ENCODE measurements at places on chromosomes 6 and 20.

DNA sequence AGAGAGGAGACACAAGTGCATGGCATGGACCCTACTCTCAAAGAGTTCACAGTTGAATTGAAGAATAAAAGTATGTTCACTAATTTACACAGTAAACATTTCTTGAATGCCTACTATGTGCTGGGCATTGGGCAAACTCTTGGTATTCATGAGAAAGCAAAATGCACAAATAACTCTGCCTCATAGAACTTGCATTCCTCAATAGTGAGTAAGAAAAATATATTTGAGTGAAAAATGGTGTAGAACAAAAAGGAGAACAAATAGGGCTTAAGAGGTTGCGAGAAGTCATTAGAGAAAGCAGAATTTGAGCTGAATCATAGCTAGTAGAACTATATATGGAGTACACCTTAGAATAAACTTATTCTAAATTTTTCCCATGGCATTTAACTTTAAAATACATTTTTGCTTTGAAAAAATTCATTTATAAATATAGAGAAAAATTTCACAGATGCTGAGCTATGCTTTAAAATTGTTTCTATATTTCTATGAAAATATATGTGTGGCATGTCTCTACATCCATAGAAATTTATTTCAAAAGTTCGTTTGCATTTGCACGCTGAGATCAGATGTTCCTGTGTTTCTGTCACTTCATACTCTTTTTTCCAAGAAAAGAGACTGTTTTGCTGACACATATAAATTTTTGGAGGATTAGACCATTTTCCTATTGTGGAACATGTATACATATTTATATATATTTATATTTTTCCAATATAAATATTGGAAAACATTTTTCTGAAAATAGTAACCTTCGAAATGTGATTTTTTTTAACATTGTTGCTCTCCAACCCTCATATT lies 236.1 kb downstream of the KCNQ5 start:
- DNase-seq = no peak

- DNase-seq = no peak
These were observed 87.5 kb downstream of the CRYBG1 start for GRCh38 chr6:106448000-106448426.

DNA sequence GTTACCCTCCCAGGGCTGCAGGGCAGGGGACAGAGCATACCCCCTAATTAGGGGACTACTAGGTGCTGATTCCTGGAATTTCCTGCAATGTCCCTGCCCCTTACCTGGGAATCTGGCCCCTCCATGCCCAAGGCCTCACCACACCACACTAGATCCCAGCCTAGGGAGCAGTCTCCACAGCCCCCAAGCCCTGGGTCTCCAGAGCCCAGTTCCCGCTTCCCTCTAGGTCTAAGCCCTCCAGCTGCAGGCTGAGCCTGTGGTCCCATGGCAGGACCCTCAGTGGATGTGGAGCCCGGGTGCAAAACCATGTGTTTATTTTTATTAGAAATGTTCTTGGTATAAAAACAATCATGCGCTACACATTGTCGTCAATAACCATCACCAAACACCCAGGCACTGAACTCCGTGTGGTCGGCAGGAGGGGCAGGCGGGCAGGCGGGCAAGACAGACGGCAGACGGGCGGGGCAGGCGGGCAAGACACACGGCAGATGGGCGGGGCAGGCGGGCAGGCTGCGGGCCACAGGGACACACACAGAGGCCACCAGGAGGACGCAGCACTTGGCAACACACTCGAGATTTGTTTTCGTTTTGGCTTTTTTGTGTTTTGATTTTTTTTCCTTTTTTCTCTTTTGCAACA lies 124.2 kb downstream of the GRM4 start:
- no peak for DNase-seq

GRCh38 chr20:58852543-58853271 lies at the start of gene GNAS:
Gene GNAS, plus strand, starts transcription at chr20:58852716.
- peak; percentile 87 for DNase-seq

DNA sequence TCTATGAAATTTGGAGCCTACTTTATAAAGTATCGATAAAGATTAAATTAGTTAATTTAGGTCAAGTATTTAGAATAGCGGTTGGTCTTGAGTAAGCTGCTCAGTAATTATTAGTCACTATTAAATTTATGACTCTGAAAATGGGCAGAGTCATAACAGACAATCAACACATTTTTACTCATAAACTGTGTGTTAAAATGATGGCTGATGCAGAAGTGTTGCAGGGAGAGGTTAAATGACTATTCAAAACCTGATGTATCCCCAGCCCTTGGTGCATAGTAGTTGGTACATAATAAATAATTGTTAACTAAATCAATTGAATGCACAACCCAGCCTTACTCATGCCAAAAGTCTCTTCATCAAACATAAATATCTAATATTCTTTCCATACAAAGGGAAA lies 30.6 kb downstream of the HIVEP2 start:
- DNase-seq = no peak

GRCh38 chr6:131258010-131258652 lies 122.9 kb downstream of the AKAP7 start:
- DNase-seq = no peak

- DNase-seq = no peak
These were observed at the start of gene TFAP2A for GRCh38 chr6:10414756-10415616. Gene TFAP2A, minus strand, starts transcription at chr6:10415074. Its CDS starts 83 bp downstream, at chr6:10414991.

- no peak for DNase-seq
These were observed 106.4 kb upstream of the PTPN1 start for GRCh38 chr20:50403565-50404418.

- no peak for DNase-seq
These were observed 116.6 kb downstream of the MRPL14 start for GRCh38 chr6:44010411-44011349.

DNA sequence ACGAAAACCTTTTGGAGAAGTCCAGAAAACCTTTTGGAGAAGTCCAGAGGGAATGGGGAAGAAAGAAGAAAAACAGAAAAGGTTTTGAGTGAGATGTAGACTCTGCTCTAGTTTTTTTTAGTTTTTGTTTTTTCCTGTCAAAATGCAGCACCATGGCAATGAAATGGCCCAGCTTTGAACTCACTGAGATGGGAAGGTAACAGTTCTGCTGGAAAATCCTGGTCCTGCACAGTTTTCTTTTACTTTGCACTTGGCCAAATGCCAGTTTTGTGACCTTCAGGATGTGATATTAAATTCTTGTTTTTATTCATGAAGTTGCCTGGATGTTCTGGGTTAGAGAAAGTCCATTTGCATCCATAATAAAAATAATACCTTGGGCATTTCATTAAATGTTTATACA lies 145.7 kb downstream of the CFAP61 start:
- DNase-seq = no peak

DNA sequence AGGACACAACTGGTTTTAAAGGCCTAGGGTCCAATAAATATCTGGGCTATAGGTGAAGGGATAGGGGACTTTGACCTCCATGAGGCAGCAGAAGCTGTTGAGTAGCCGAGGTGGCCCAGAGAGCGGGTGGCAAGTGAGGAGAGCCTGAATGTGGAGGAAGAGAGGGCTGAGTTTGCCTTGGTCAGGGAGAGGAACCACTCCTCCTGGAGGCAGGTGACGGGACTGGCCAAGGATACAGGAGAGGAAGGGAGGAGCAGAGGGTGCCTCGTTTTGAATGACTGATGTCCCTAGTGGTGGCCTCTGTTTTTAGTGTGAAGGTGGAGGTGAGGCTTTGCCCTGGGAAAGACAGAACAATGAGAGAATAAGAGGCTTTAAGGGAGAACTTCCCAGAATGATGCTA lies 19.1 kb upstream of the AAR2 start:
- DNase-seq = peak; percentile 69

DNA sequence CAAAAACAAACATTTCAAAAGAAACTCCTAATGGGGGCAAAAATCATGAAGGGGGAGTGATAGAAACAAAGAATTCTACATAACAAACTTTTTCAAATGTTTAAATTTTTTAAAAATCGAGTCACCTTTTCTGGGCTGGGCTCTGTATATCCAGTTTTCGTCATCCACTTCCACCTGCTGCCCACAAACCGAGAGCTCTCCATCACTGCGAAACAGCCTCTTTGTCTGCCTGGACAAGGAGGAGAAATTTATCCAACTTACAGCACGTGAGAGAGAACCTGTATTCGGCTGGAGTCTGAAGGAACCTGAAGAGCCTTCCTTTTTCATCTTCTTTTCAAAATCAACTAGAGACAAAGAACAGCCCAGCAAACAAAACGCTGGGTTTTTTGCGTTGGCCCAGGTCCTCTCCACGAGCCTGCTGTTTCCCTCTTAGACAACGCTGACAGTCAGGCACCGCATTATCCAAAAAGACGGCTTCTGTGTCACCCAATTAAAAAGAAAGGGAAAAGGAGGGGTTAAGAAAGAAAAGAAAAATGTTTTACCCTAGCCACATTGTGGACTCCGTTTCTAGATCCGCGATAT lies 72.4 kb upstream of the NHSL1 start:
- no peak for DNase-seq

GRCh38 chr20:14488756-14489479 lies 151.5 kb upstream of the FLRT3 start:
- DNase-seq = no peak

GRCh38 chr20:35273449-35274171 lies 4.3 kb downstream of the MMP24OS start:
- no peak for DNase-seq

DNA sequence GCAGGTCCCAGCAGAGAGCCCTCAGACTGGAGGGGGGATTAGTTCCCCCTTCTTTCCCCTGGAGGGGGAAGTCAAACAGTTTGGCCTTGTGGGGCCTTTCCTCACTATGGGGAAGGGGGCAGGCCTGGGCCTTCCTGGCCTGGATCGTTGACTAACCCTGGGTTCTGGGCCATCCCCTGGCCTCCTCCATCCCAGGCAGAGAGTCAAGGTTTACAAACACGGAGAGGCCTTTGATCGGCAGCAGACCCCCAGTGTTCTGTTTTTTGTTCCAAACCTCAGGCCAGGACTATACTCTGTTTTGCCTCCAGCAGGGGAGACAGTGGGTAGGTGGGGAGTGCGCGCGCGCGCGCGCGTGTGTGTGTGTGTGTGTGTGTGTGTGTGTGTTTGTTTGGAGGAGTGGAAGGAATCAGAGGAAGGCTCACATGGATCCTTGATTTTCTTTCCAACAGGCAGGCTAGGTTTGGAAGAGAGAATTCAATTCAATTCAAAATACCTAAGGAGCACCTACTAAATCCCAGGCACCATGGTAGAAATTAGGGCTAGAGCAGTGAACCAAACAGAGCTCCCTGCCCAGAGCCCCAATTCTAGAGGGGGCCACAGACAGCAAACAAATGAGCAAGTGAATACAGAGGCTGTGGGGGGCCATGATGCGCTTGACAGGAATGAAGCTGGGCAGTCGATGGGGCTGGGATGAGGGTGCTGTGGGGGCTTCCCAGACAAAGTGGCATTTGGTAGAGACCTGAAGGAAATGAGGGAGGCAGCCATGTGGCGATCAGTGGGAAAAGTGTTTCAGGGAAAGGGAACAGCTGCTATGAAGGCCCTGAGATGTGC lies 14.8 kb downstream of the TP53RK start:
- no peak for DNase-seq

DNA sequence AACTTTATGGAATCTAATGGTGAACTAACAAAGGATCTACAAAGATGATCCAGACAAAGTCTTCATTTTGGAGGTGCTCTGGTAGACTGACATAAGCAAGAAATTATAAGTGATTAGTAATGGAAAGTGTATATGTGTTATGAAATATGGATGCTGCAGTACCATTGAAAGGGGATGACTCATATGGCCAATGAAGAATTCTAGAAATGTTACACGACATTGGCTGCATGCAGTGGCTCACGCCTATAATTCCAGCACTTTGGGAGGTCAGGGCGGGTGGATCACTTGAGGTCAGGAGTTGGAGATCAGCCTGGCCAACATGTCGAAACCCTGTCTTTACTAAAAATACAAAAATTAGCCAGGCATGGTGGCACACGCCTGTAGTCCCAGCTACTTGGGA lies 23.5 kb downstream of the CFAP206 start:
- no peak for DNase-seq

DNA sequence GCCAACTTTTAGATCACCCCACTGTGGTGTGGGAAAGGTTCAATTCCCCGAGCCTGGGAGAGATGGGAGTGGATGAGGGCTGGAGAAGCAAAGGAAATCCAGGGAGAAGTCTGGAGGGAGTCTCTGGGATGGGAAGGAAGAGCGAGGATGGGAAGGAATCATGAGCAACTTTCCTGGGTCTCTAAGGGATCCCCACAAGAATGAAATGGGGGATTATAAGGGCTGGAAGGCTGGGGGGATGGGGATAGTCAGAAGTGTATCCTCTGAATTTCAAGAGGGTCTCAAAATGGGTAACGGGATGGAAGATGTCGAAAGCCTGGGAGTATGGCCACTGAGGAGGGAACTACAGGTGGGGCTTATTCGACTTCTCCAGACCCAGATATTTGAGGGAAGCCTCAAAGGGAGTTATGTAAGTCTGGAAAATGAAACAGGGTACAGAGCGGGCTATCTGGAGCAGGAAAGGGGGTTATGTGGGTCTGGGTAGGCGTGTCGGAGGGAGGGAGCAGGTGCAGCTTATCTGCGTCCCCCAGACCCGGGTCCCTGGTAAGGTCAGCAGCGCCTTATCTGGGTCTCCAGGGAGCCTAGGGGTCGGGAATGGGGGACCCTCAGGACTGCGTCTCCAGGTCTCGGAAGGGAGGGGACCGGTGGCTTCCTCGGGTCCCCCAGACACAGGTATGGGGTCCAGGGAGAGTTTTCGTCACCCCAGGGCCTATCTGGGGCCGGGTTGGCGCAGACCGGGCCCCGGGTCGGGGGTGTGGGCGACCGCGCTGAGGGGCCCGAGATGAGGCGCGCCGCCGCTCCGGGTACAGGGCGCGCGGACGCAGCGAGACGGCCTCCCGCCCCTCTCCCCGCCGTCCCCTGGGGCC lies 550 bp downstream of the PLAGL2 start:
- DNase-seq = no peak

- DNase-seq = no peak
These were observed 23.5 kb downstream of the TBC1D20 start for GRCh38 chr20:438571-439469.

DNA sequence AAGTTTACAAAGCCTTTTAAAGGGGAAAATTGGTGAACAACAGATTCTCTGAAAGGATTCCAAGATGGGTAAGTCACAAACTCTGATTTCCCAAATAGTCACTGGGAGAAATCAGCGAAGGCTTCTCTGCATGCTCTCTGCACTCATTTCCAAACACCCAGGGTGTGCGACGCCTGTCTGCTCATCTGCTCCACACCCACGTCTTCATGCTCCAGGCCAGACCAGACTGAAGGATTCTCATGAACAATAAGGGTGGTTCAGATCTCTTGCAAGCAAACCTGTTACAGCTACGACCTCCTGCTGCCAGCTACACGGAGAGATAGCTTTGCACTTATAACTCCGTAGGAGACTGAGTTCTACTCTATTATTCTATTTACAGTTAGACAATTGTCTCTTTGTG lies 1.4 kb downstream of the MC3R start:
- DNase-seq = no peak

Data from HuH-7.5 (cell line).